Central memory CD4-positive, alpha-beta T cell (primary cell): ENCODE measurements at places on chromosomes 6 and 20.

GRCh38 chr20:38139156-38139912 lies 25.7 kb downstream of the TGM2 start:
- no peak for DNase-seq

DNA sequence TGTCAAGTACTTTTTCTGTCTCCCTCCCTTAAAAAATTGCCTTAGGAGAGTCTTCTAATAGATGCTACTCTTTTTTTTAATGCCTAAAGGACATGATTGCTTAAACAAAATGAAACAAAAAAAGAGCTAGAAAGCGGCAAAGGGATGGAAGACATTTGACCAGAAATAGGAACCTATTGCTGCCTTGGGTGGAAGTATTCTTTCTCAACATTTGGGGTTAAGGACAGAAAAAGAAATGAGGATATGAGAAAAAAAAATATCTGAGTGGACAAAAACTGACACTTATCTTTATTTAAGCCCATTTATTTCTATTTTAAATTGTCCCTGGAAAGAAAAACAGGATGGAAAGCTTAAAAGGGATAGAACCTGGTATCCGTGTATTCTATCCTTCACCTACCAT lies 664.9 kb upstream of the CITED2 start:
- DNase-seq = no peak

GRCh38 chr20:35171753-35172433 lies at the start of gene PROCR:
Gene PROCR (plus strand): TSS chr20:35172072. CDS start chr20:35172155, 83 bp downstream.
- DNase-seq = no peak

- DNase-seq = no peak
Measured at GRCh38 chr6:121664158-121664557, 228.7 kb downstream of the GJA1 start.

DNA sequence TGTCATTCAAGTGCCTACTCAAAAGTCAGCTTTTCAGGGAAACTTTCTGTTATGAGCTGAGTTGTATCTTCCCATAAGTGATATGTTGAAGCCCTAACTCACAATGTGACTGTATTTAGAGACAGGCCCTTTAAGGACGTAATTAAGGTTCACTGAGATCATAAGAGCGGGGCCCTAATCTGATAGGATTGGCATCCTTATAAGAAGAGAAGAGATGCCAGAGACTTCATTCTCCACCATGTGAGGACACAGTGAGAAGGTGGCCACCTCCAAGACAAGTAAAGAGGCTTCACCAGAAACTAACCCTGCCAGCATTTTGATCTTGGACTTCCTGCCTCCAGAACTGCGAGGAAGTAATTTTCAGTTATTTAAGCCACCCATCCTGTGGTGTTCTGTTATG lies 12.7 kb upstream of the SMLR1 start:
- DNase-seq = no peak

DNA sequence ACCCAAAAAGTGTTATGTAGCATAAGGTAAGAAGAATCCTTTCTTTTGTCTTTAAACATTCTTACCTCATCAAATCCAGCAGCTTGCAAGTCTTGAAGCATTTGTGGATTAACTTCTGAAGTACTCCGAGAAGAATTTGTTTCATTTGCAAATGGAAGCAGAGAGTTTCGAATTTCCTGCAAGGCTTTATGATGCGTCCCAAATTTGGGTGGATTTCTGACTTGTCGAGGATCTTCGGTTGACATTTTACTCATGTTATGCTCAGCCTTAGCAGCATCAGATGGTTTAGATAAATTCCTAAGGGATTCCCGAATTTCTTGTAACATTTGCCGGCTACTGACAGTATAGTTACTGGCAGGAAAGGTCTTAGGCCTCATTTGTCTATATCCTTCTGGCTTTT lies 16.2 kb downstream of the LATS1 start:
- DNase-seq = no peak

DNA sequence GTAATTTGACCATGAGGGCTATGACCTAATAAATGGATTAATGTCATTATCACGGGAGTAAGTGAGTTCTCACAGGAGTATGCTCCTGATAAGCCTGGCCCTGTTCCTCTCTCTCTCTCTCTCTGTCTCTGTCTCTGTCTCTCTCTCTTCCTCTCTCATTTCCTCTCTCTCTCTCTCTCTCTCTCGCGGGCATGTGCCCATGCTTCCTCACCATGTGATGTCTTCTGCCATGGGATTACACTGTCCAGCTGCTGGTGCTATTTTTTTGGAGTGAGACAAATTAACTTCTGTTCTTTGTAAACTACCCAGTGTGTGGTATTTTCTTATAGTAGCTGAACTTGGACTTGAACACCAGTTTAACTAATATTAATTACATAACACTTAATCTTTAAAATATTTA lies 374.3 kb upstream of the GJE1 start:
- no peak for DNase-seq

DNA sequence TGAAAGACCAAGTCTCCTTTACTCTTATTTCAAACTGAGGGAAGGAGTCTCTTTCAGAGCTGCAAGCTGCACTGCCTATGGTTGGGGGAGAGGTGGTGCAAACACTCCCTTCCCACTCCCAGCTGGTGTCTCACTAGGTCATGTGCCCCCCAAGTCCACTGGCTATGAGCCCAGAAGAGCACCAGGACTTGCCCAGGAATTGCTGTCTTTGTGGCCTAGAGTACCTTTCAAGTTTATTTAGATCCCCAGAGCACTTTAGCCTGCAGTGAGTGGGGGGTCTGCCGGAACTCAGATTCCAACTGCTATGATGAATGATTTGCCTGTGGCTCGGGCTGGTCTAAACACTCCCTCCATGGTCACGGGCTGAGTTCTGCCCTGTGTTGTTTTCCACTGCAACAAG lies 192.6 kb upstream of the CITED2 start:
- no peak for DNase-seq

DNA sequence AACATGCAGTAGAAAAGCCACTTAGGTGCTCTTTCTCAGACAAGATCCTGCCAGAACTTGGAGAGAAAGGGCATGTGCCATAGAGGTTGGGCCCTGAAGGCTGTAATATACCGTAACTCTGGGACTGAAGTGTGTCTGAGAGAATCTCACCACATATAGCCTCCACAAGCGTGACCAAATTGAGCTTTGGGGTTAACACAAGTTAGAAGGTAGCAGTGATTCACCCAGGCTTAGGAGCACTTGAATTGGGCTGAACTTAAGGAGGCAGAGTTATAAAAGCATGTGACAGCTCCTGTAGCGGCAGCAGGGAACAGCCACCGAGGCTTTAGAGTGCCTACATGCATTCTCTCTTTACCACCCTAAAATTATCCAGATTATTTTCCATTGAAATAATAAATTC lies 361.6 kb downstream of the PHF3 start:
- no peak for DNase-seq

DNA sequence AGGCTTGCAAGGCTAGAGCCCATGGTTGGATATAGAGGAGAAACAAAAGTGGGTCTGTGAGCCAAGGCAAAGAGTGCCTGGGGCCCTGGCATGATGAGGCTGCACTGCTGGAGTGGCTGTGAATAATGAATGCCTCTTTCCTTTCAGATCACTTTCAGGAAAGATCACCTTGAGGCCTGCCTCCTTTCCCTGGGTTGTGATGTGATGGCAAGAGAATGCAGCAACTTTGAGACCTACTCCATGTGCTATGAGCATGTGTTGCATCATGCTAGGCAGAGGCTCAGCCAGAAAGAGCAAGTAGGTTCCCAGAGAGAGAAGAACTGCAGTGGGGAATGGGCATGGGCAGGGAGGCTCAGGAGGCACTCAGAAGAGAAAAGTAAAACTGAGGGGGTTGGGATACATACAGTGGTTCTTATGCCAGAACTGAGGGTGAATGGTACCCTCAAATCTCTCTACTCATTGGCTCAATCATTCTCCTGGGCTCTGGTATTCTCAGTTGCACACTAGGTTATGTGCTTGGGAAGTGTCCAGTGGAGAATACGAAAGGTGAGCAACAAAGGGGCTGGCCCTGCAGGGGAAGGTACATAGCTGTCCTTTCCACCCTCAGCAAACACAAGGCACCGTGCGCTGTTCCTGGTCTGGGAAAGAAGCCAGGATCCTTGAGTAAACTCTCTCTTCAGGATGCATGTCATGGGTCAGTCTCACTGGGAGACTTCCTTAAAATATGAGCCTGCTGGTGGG lies 45.9 kb downstream of the CD164 start:
- no peak for DNase-seq
